G401 (cell line): ENCODE measurements at places on chromosomes 16 and 17. TPM values are rescaled to one million over a fixed set of nuclear protein-coding genes. Genes with fewer than 3 reads are reported as not detected.

CCL16 gene
- not detected in 2 replicates for total RNA-seq

HP gene
- not detected in 2 replicates for total RNA-seq

KRTAP16-1 gene
- not detected in 2 replicates for total RNA-seq

SEZ6L2 gene
- 43.5 and 50.4 TPM in 2 replicates for total RNA-seq

NDUFB10 gene
- total RNA-seq: 339 and 361 TPM in 2 replicates

P2RX1 gene
- total RNA-seq: not detected in 2 replicates

TBX4 gene
- 0.64 and 1.2 TPM in 2 replicates for total RNA-seq

MYO15B gene
- total RNA-seq: 0.18 and 3.9 TPM in 2 replicates

KRTAP4-5 gene
- not detected in 2 replicates for total RNA-seq

GJC1 gene
- total RNA-seq: 47.4 and 71.0 TPM in 2 replicates

KCNG4 gene
- total RNA-seq: not detected in 2 replicates

CYGB gene
- 3.1 and 3.3 TPM in 2 replicates for total RNA-seq

SPATA32 gene
- not detected in 2 replicates for total RNA-seq

CAMKK1 gene
- total RNA-seq: 2.3 and 3.4 TPM in 2 replicates

PRSS27 gene
- 1.2 and 1.4 TPM in 2 replicates for total RNA-seq

KRTAP1-5 gene
- not detected in 2 replicates for total RNA-seq

SPAG7 gene
- total RNA-seq: 32.3 and 59.7 TPM in 2 replicates

UMOD gene
- not detected in 2 replicates for total RNA-seq

TNFRSF13B gene
- total RNA-seq: not detected in 2 replicates

DHRS7C gene
- not detected in 2 replicates for total RNA-seq

KCNH6 gene
- 0.37 TPM in 1 of 2 replicates, not detected in the other for total RNA-seq

C17orf113 gene
- 1.7 and 2.3 TPM in 2 replicates for total RNA-seq

NPLOC4 gene
- total RNA-seq: 110 and 120 TPM in 2 replicates

TM4SF5 gene
- not detected in 2 replicates for total RNA-seq

NPIPA5 gene
- 4.9 and 7.2 TPM in 2 replicates for total RNA-seq

TSPOAP1 gene
- not detected in 2 replicates for total RNA-seq

SNAI3 gene
- total RNA-seq: 0.18 and 0.88 TPM in 2 replicates

MMP2 gene
- not detected in 2 replicates for total RNA-seq

CX3CL1 gene
- total RNA-seq: 0.43 TPM in 1 of 2 replicates, not detected in the other

GNG13 gene
- total RNA-seq: 0.17 TPM in 1 of 2 replicates, not detected in the other

CBX4 gene
- total RNA-seq: 13.5 and 20.9 TPM in 2 replicates

SMTNL2 gene
- total RNA-seq: not detected in 2 replicates

OTOP3 gene
- not detected in 2 replicates for total RNA-seq

TNFRSF17 gene
- not detected in 2 replicates for total RNA-seq

ZG16 gene
- total RNA-seq: not detected in 2 replicates

CLEC10A gene
- total RNA-seq: not detected in 2 replicates

CCL1 gene
- total RNA-seq: not detected in 2 replicates

TMEM186 gene
- total RNA-seq: 9.0 and 14.3 TPM in 2 replicates

ADAD2 gene
- not detected in 2 replicates for total RNA-seq

CACNA1G gene
- 5.1 and 13.0 TPM in 2 replicates for total RNA-seq

MRPS23 gene
- 39.2 and 60.7 TPM in 2 replicates for total RNA-seq

CES5A gene
- total RNA-seq: not detected in 2 replicates

PYDC1 gene
- total RNA-seq: not detected in 2 replicates

ABCA8 gene
- not detected in 2 replicates for total RNA-seq

TTLL6 gene
- 6.9 and 9.4 TPM in 2 replicates for total RNA-seq

B3GNT9 gene
- total RNA-seq: 0.55 TPM in 1 of 2 replicates, not detected in the other

DLX4 gene
- total RNA-seq: 22.6 and 23.7 TPM in 2 replicates

CLDN9 gene
- total RNA-seq: not detected in 2 replicates

SLC2A4 gene
- total RNA-seq: 2.3 and 2.7 TPM in 2 replicates

ALDOA gene
- total RNA-seq: 432 and 515 TPM in 2 replicates
